ENCODE measurements at places on chromosomes 1 and 21. TPM values are rescaled to one million over a fixed set of nuclear protein-coding genes. Genes with fewer than 3 reads are reported as not detected.

Gene S100A8
- not detected for total RNA-seq

GRCh38 chr1:25893116-25893515 lies 13.1 kb downstream of the STMN1 start:
- no peaks in the 10 kb centered on the region for H3K4me1 ChIP-seq
- no peak overlapping the region for H3K27ac ChIP-seq
- no peaks in the 10 kb centered on the region for H3K27me3 ChIP-seq

- no peak for DNase-seq
- H3K4me3 ChIP-seq, result no peak overlapping the region
- no peak overlapping the region for H3K27ac ChIP-seq
- H3K27me3 ChIP-seq, result peaks cover 5% of the 10 kb centered on the region
Measured at GRCh38 chr1:25854554-25854953, 4.7 kb downstream of the AUNIP start.

DNA sequence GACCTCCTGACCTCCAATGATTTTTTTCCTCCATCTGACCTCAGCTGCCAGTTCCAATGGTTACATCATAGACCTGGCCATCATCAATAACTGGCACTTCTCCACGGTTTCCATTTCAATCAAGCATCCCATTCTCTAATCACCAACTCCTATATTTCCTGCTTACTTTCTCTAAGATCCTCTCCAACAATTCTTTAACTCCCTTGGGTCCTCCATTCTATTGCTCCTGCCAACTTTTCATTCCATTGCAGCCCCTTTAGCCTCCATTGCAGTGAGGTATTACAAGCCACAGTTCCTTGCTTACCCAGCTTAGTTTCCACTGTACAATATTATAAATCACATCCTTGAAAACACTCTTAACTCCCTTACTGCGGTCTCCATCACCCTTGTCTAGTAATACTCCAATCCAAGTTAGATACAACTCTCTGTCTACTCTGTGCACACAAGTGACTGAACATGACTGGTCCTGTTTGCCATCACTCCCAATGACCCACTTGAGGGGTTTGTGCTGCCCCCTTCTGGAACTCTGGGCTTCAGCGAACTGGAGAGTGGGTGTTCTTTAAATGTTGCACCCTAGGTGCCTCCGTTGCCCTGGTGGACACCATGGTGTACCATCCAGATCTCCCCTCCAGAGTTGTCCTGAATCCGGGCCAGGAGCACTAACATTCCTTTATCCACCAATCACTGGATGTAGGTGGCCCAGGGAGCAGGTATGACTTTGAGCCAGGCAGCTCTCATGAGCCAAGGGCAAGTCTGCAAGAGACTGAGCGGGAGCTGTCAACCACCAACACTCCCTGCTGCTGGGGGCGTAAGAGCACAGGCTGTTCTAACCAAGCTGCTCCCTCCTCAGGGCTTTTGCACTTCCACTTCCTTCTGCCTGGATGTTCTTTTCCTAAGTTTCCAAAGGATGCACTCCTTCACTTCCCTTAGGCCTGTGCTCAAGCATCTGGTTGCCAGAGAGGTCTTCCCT lies 3.7 kb upstream of the FNDC7 start:
- peaks cover 9% of the 10 kb centered on the region for H3K4me1 ChIP-seq
- H3K27me3 ChIP-seq, result no peaks in the 10 kb centered on the region
- peak; percentile 65 for DNase-seq
- no peak overlapping the region for H3K27ac ChIP-seq
- H3K4me3 ChIP-seq, result no peak overlapping the region

GRCh38 chr1:201266774-201267173 lies 16.5 kb upstream of the PKP1 start:
- no peaks in the 10 kb centered on the region for H3K36me3 ChIP-seq
- DNase-seq, result no peak
- no peak overlapping the region for H3K4me3 ChIP-seq
- no peaks in the 10 kb centered on the region for H3K4me1 ChIP-seq
- H3K27me3 ChIP-seq, result no peaks in the 10 kb centered on the region

DNA sequence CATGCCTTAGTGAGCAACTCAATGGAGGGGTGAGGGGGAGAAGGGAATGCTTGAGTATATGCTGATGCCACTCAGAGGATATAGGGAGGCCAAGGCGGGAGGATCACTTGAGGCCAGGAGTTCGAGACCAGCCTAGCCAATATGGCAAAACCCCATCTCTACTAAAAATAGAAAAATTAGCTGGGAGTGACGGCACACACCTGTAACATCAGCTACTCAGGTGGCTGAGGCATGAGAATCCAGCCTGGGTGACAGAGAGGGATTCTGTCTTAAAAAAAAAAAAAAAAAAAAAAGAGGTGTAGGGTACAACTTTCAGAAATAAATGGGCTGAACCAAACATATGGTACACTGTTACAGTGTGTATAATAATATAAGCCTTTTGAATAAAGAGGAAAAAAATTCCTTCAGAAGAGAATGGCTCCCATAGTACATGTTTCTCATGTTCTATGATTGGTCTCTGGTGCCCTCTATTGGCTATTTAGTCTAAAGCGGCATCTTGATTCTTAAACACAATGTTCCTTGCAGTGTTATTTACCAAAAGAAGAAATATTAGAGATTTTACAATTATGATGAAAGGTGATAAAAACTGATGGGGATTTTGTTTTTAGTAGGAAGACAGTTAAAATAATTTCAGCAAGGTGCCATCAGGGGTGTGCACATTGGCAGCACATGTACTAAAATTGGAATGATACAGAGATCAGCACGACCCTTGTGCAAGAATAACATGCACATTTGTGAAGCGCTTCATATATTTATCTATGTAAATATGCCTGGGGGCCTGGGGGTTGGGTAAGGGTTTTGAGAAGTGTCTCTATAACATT lies 109.8 kb downstream of the PATJ start:
- no peak for DNase-seq
- H3K4me3 ChIP-seq, result no peak overlapping the region
- peaks cover 2% of the 10 kb centered on the region for H3K36me3 ChIP-seq
- no peaks in the 10 kb centered on the region for H3K4me1 ChIP-seq
- no peaks in the 10 kb centered on the region for H3K27me3 ChIP-seq
- no peak overlapping the region for H3K27ac ChIP-seq

DNA sequence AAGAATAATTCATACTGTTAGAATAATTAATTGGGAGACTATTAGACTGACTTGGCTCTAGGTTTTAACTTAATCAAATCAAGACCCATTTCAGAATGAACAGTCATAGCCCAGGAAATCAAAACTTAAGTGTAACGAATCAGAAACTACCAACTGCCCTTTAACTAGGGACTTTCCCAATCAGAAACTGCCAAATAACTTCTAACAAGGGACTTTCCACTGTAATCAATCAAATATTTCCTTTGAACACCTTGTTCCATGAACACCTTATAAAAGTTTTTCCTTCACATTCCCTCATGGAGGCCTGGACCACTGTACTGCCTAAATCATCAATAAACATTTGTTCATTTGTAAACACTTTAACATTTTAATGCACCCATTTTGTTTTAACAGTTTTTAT lies 1054.7 kb upstream of the TMPRSS15 start:
- no peak for DNase-seq
- H3K4me3 ChIP-seq, result no peak overlapping the region
- H3K36me3 ChIP-seq, result no peaks in the 10 kb centered on the region
- no peaks in the 10 kb centered on the region for H3K4me1 ChIP-seq

Gene C21orf91
- total RNA-seq, result 50.2 TPM

DNA sequence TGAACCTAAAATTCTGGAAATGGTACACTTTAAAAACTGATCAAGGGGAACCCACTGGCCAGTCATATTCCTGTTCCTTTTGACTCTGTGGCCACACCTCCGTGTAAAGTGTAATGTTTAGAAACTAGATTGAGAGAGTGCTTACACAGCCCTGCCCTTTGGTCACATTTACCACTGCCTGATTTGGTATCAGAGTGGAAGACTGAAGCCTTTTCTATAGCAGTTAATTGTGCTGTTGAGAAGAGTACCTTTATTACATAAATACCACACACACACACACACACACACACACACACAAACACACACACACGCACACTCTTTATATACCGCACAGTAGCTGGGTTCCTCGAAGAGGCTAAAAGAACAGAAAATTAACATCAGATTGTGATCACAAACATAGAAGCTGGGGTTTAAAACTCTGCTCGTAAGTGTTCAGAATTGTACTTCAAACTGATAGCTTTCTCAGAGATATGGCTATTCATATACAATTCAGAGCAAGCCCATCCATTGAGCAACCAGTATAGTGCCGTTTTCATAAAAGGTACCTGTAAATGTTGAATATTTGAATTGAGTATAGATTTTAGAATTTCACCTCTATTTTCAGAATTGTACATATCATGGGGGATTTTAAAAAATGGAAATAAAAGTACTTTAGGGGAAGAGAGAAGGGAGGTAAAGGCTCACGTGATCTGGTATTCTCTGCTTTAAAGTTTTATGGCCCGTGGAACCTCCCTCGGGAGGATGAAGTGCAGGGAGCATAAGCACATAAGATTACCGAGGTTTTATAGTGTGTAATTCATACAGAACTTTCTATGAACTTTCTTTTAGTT lies 37.5 kb downstream of the CAMTA1 start:
- DNase-seq, result no peak
- no peak overlapping the region for H3K4me3 ChIP-seq
- H3K4me1 ChIP-seq, result peaks cover 7% of the 10 kb centered on the region
- no peaks in the 10 kb centered on the region for H3K36me3 ChIP-seq
- no peak overlapping the region for H3K27ac ChIP-seq

GRCh38 chr1:44531785-44532566 lies 126.9 kb downstream of the RNF220 start:
- no peak overlapping the region for H3K27ac ChIP-seq
- H3K36me3 ChIP-seq, result no peaks in the 10 kb centered on the region
- peaks cover 6% of the 10 kb centered on the region for H3K27me3 ChIP-seq
- H3K4me1 ChIP-seq, result no peaks in the 10 kb centered on the region
- H3K4me3 ChIP-seq, result no peak overlapping the region

DNA sequence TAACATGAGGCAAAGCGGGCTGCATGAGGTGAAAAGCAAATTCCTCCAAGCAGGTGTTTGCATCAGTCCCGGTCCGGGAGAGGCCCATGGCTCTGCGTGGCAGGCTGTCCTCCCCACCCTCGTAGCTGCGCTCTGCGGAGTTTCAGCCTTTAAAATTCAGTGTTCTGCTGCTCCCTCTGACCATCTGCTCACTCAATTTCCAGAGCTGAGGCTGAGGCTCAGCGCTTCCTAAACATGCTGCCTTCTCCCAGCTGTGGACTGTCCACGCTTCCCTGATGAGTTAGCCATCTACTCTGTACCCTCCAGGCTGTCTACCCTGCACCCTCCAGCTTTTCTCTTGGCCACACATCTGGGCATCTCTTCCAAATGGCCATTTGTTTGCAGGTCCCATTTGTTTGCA lies 87.7 kb downstream of the KCNJ6 start:
- H3K27me3 ChIP-seq, result peaks cover 18% of the 10 kb centered on the region
- H3K4me1 ChIP-seq, result no peaks in the 10 kb centered on the region
- no peaks in the 10 kb centered on the region for H3K36me3 ChIP-seq
- no peak overlapping the region for H3K4me3 ChIP-seq
- no peak overlapping the region for H3K27ac ChIP-seq

Gene PCBP3
- total RNA-seq, result 3.1 TPM

DNA sequence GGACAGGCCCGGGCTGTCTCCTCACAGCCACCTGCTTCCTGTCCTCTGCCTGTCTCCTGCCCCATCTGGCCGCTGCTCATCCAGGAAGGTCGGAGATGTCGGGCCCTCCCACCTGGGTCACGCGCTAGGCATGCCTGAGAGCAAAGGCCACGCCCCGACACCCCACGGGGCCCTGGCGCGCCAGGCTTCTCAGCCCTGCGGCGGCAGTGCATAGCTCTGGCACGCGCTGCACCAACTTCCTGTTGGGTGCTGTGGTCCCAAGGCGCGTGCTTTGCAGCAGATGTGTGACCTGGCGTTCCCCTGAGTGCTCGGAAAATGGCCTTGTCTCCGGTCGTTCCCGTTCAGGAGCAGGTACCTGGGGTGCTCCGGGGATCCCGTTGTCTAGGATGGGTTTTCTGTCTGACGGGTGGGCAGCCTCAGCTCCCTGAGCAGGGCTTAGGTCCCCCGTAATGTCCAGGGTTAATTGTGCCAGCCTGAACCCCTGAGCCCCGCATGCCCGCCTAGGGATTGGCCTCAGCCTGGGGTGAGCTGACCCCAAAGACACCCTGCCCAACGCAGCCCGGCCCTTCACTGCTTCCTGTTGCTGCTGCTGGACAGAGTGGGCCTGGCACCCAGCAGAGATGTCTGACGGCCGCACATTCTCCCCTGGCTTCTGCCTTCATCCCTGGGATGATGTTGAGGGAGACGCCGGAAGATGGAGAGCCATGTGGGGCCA lies 19.4 kb upstream of the KCNAB2 start:
- H3K27me3 ChIP-seq, result no peaks in the 10 kb centered on the region
- peak overlapping the region; percentile 93 for H3K27ac ChIP-seq
- H3K36me3 ChIP-seq, result peaks cover 18% of the 10 kb centered on the region
- peaks cover 21% of the 10 kb centered on the region for H3K4me1 ChIP-seq
- peak overlapping the region; percentile 76 for H3K4me3 ChIP-seq
- peak; percentile 91 for DNase-seq

DNA sequence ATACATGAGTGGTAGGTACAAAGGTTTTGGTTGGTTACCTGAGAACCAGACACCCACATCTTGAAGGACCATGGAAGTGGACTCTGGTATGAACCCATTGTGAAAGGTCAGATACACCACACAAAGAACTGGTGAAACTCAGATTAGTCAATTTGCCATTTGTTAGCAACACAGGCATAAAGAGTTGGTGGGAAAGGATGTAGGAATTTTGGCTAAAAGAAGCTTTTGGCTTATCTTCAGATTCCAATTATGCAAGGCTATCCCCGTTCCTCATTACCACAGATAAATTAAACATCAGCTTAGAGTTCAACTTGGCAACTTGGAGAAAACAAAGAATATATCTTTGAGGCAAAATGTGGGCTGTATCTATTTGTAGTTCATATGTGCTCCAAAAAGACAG lies 87.0 kb upstream of the IRF2BP2 start:
- no peaks in the 10 kb centered on the region for H3K27me3 ChIP-seq
- H3K27ac ChIP-seq, result no peak overlapping the region
- no peaks in the 10 kb centered on the region for H3K36me3 ChIP-seq
- DNase-seq, result no peak
- peaks cover 4% of the 10 kb centered on the region for H3K4me1 ChIP-seq

Gene LRRC8C
- 46.2 TPM for total RNA-seq

- peak overlapping the region; percentile 39 for H3K27ac ChIP-seq
- peak overlapping the region; percentile 81 for H3K4me3 ChIP-seq
- no peaks in the 10 kb centered on the region for H3K27me3 ChIP-seq
- H3K36me3 ChIP-seq, result peaks cover 10% of the 10 kb centered on the region
- H3K4me1 ChIP-seq, result peaks cover 28% of the 10 kb centered on the region
Measured at GRCh38 chr1:202967684-202968281, 726 bp upstream of the CYB5R1 start.

DNA sequence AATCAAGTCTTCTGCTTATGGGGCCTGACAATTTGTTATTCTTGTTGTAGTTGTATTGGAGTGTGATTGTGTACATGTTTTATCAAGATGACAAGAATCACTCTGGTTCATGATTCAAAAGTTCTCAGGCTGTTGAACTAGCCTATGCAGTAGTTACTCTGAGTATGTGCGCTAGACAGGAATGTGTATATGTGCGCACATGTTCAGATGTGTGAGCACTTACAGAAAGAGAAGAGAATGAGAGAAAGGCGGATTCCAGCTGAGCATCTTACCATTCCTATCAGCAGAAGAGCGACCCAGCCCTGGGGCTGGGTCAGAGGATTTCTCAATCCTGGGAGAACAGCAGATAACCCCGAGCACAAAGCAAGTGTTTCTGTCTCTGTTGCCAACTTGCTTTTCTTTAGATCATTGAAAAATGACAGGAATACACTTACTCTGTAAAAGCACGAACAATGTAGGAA lies 110.8 kb upstream of the HOOK1 start:
- no peaks in the 10 kb centered on the region for H3K36me3 ChIP-seq
- no peaks in the 10 kb centered on the region for H3K27me3 ChIP-seq
- no peak for DNase-seq
- H3K4me3 ChIP-seq, result no peak overlapping the region
- H3K4me1 ChIP-seq, result no peaks in the 10 kb centered on the region
